ENCODE measurements at places on chromosomes 6 and 20.

GRCh38 chr6:13222048-13222447 is 106.3 kb downstream of the TBC1D7 start:
- no peak for DNase-seq

DNA sequence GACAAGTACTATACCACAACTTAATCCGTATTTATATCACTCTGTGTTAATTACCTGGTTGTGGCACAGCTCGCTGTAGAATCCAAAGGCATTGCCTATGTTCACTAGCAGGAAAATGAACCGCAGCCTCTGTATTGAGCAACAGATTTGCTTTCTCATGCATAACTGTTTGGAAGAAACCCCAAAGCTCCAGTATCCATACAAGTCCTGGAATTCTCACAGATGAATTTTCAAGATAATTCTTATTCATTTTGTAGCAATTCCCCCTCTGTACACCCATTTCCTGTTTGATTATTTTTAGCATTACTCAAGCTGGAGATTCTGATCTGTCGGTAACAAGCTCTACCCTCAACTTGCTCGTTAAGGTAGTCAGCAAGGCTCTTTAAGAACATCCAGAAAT is 63.5 kb downstream of the STMND1 start:
- DNase-seq, result no peak

DNA sequence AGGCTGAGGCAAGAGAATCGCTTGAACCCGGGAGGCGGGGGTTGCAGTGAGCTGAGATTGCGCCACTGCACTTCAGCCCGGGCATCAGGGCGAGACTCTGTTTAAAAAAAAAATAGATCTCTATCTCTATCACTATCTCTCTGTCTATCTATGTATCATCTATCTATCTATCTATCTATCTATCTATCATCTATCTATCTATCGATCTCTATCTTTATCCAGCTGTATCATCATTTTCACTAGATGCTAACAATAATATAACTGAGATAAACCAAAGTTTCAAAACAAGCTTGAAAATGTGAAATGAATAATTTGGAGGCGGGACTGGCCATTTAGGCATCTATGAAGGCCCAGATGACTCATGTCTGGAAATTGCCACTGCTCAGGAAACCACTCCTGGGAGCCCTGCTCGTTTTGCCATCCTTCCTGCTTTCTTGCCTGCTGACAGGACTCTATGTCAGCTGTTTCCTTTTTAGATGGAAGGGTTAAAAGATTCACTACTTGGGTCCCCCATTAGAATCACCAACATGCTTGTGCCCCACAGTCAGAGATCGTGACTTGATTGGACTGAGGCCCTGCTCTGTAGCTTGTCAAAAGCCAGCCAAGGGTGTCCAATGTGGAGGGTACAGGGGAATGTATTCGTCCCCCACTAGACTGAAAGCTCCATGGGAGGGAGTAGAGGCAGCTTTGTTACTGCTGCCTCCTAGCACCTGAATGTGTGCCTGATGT is 61.7 kb downstream of the UTRN start:
- no peak for DNase-seq

GRCh38 chr20:5069141-5069806 is 50.5 kb downstream of the PCNA start:
- no peak for DNase-seq

DNA sequence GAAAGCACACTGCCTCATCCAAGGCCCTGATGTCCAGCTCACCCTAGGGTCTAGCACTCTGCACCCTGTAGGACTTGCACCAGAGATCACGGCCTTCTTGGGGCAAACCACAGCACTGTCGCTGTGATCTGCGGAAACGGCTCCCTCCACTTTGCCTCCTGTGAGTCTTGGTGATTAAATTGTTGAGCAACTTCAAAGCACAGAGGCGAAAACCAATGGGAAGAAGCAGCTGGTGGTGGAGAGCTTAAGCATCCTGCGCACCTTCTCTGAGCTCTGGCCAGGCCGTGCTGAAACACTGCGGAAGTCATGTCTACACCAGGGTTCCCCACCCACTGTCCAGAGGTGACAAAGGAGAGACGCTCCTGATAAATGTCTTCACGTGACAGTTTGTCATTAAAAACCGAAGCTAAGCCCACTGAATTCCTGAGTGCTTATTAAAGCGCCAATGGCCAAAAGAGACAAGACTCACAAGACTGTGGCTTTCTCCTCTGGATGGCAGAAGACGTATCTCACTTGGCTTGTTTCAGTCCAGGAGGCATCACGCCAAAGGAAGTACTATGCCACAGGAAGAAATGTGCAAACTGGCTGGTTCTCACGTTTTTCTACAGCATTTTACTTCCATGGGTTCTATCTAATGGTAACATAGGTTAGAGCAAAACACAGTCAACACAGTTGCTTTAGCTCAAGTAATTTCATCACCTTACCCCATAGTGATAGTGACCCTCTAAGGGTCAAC is 3.1 kb downstream of the RAMACL start:
- no peak for DNase-seq
